ENCODE measurements at places on chromosomes 12 and 14. TPM values are rescaled to one million over a fixed set of nuclear protein-coding genes. Genes with fewer than 3 reads are reported as not detected.

- no peak for DNase-seq
Observed at GRCh38 chr12:123160801-123161487, 10.1 kb upstream of the PITPNM2 start.

The ATL1 gene
- 10.7 TPM for total RNA-seq

DNA sequence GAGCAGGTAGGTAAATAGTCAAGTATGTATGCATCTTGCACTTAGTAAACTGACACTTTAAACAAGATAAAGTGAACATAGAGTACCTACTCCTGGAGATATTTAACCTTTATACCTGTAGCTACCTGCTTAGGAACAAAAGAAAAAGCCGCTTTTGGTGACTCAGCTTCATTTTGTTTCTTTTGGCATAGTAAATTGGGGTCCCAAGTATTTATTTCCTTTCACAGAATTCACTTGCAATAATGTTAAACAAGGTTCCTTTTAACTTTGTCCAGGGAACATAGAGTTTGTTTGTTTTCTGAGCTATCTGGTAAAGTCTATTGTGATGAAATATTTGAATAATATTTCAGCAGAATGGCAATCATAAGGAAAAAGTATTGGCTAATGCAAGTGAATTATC is 20.0 kb downstream of the SLCO1B3 start:
- DNase-seq: no peak

DNA sequence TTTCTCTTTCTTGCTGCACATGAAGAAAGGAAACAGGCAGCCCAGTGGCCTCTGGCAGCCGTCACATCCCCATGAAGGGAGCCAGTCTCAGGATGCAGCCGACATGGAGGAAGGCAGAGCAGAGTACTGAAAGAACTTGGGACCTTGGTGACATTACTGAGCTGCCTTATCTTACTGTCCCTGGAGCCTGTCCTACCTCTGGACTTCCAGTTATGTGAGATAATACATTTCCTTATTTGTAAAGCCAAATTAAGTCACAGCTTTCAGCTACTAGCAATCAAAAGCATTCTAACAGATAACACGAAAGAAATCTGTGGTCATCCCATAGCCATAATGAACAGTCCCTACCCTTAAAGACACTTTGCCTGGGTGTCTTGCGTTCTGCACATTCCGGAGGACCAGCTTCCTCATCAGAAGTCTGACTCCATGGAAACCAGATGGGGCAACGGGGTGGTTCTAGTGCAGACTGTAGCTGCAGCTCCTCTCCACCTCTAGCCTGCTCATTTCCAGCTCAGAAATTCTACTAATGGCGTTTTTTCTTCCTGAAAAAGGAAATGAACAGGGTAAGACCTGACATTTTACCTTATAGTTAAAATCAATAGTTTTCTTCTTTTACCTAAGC is 7.8 kb upstream of the EGLN3 start:
- no peak for DNase-seq

DNA sequence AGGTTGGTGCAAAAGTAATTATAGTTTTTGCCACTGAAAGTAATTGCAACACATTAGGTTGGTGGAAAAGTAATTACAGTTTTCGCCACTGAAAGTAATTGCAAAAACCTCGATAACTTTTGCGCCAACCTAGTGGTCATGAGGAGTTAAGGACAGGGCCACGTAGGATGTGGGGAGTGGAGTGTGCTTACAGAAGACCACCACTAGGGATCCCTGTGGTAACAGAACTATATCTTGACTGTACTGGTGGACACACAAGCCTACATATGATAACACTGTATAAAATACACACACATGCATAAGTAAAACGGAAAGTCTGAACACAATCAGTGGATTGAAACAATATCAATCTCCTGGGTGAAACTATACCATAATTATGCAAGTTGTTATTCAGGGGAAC is 187.4 kb upstream of the ABCD2 start:
- DNase-seq: no peak

The AICDA gene
- total RNA-seq: not detected

GRCh38 chr12:46627686-46628085 is 198.1 kb downstream of the SLC38A4 start:
- DNase-seq: no peak

- peak; percentile 78 for DNase-seq
Observed at GRCh38 chr12:106369624-106370346, 12.2 kb downstream of the POLR3B start.

DNA sequence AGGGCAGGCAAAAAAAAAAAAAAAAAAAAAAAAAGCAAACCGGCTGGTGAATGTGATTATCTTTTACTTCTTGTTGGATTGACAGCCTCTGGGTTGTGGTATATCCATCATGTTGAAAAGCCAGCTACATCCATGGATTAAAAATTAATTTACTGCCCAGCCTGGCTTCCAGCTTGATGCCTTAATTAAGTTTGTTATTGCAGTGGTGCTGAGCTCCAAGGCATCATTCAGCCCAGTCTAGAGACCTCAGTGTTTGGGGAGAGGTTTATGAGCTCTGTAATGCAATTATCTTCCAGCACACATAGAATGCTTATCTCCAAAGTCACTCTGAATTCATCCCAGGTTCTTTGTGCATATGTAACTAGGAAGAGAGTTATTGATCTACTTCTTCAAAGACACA is 114.8 kb downstream of the RIMBP2 start:
- no peak for DNase-seq

The DYRK4 gene
- 12.8 TPM for total RNA-seq

GRCh38 chr14:21428930-21429329 is 27.0 kb downstream of the CHD8 start:
- no peak for DNase-seq

GRCh38 chr12:2234091-2234490 is 181.3 kb downstream of the CACNA1C start:
- DNase-seq: no peak

The TAS2R31 gene
- total RNA-seq: 13.6 TPM

The PELI2 gene
- total RNA-seq: 14.0 TPM

The KRT80 gene
- 0.25 TPM for total RNA-seq

- DNase-seq: peak; percentile 28
Observed at GRCh38 chr12:89662623-89663022, 46.0 kb downstream of the ATP2B1 start.

DNA sequence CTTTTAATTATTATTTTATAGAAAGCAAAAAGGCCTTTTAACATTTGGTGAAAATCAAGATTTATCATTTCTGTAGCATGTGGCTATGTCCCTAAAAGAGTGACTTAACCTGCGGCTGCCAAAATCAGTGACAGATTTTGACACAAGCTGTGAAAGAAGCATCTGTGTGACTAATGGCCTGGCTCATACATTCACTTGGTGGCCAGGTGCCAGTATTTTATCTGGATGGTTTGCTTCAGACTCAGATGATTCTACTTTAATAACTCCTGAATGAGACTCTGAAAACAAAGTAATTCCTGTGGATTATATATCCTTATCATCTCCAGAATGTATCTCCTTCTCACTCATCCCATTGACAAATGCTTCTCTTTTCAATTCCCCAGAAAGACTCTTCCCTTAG is 103.0 kb downstream of the FSCB start:
- peak; percentile 22 for DNase-seq

- DNase-seq: no peak
Observed at GRCh38 chr14:38187528-38187927, 20.2 kb upstream of the SSTR1 start.
